Mucosa of descending colon (tissue), 3 donors: ENCODE measurements at places on chromosomes 1 and 21. TPM values are rescaled to one million over a fixed set of nuclear protein-coding genes. Genes with fewer than 3 reads are reported as not detected.

LRRC71 gene
- total RNA-seq, result not detected

YOD1 gene
- 7.8 TPM for total RNA-seq

DNA sequence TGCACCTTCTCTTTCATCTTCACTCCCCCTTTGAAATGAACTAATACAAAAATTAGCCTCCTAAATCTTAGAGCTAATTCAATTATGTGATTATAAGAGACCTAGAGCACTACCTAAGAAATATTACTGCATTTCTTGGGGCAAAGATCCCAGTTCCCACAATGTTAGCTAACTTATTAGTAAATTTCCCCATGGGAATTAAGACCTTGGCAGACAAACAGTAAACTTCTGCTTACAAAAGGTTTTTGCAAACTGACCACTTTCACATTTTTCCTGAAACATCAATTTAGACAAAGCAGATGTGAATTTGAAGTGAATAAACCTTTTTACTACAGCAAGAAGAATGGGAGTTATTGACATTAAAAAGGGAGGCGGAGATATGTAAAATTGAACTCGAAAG is 34.6 kb upstream of the LHX8 start:
- no peak for DNase-seq

DNA sequence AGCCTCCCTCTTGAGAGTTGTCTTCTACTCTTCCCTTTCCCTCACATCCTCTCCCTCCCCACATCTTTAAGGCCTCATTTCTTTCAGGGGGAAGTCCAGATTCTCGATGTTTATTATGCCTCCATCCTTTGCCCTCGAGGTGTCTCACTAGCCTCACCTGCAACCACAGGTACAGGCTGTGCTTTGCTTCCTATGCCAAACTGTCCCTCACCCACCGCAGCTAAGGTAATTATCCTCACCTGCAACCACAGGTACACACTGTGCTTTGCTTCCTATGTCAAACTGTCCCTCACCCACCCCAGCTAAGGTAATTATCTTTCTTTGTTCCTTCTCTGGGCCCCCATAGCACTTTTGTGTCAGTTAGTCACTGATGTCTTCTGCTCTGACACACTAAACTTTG is 328.1 kb upstream of the SNX7 start:
- DNase-seq, result no peak

DNA sequence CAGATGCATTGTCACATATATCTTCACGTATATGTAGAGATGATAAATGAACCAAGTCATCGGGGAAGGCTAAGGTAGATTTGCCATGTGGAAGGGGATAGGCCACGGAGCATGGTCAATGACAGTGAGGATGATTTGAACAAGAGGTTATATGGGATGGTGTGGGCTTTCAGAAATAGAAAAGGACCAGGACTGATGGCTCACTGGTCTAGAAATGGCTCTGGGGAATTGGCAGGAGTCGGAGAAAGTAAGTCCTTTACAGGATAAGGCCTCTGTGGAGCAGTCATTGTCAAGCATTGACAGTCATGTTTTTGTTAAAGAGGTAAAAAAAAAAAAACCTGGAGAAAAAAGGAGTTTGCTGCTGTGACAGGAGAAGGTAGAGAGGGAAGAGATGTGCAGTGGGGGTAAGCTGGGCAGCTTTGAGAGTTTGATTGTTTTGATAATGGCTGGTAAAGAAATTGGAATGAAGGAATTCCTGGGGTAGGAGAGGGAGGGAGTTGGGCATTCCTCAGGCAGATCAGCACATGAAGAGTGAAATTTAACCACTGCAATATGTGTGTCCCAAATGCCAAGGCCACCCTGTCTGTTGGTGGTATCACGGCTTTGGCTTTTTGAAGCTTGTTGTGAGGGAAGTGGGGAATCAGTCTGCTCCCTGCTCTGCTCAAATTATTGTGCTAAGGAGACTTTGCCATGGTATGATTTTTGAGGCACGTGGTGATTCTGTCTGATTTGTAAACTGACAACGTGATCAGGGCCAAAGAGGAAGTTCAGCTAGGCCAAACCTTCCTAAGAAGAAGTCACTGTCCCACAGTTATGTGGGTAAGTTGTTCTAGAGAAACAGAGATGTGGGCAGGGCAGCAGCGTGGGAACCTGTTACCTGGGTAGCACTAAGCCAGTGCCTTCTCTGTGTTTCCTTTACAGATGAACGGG is 26.0 kb downstream of the MACF1 start:
- DNase-seq, result peak; percentile 14

DNA sequence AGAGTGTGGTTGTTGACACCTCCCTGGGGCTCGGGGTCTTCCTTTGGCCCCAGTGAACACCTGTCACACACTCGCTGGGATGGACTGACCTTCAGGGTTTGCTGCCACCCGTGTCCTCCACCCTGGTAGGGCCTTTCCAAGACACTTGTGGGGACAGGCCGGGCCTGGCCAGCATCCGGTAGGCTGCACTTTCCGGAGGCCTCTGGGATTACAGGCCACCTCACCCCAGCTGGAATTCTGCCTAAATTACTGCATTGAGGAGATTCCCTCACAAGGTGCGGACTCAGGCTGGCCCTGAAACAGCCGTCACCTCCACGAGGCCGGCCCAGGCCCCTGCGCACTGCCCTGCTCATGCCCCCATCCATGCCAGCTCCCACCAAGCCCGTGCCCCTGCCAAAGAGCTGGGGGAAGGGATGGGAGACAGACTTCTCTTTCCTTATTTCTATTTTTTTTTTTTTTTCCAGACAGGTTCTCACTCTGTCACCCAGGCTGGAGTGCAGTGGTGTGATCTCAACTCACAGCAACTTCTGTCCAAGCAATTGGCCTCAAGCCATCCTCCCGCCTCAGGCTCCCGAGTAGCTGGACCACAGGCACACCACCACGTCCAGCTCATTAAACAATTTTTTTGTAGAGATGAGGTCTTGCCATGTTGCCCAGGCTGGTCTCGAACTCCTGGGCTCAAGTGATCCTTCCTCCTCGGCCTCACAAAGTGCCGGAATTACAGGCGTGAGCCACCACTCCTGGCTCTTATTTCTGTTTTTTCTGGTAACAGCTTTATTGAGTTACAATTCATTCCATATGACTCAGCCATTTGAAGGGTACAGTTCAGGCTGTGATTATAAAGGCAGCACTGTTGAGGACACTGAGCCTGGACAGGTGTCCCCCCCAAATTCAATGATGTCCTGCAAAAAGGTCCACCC is 11.3 kb downstream of the CSTB start:
- DNase-seq, result no peak
